Large intestine (tissue), 12 donors: ENCODE measurements at places on chromosomes 5 and 9. TPM values are rescaled to one million over a fixed set of nuclear protein-coding genes. Genes with fewer than 3 reads are reported as not detected.

DNA sequence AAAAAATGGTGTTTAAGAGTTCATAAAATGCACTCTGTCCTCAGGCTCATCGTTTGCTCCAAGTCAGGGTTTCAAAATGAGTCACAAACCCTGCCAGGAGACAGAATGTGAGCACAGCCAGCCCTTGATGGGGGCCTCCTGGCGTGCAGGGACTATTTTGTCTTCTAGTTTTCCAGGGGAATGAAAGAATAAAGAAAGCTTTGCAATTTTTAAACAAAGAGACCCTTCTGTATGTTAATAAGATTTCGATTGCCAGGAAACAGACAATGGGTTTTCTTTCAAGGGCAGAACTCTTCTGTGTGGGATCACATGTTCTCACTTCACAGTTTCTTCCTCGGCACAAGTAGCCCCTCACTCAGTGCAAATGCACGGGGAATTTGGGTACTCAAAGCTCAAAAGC lies 121.4 kb upstream of the C6 start:
- DNase-seq: no peak

DNA sequence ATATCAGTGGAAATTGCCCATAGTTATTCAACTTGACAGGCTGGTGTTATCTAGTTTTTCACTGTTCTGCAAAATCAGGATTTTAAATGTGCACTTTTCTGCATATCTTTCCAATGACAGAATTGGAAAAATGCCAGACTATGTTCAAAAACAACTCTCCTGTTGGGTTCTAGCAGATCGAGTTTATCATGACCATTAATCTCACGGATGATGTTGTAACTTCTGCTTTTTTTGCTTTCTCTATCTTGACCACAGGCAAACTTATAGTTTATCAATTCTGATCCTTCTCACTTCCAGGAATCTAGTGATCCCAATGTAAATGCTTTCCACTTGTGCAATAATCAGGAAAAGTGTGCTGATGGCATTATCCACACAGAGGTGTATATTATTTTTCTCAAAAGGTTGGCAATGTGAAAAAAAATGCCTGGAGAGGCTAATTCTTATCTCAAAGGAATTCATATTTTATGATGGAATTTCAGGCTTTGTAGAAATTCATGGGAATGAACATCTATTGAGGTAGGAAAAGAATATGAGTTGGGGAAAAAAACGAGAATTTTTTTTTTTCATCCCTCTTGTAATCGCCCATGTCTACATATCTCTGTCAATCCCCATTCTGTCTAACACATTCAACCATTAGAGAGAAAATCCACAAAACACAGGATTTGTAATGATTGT lies 73.6 kb upstream of the DAB2 start:
- no peak for DNase-seq

Gene GTF2H2
- 39.9 TPM for polyA plus RNA-seq

- no peak for DNase-seq
Measured at GRCh38 chr9:94807556-94807955, 81.1 kb downstream of the AOPEP start.

DNA sequence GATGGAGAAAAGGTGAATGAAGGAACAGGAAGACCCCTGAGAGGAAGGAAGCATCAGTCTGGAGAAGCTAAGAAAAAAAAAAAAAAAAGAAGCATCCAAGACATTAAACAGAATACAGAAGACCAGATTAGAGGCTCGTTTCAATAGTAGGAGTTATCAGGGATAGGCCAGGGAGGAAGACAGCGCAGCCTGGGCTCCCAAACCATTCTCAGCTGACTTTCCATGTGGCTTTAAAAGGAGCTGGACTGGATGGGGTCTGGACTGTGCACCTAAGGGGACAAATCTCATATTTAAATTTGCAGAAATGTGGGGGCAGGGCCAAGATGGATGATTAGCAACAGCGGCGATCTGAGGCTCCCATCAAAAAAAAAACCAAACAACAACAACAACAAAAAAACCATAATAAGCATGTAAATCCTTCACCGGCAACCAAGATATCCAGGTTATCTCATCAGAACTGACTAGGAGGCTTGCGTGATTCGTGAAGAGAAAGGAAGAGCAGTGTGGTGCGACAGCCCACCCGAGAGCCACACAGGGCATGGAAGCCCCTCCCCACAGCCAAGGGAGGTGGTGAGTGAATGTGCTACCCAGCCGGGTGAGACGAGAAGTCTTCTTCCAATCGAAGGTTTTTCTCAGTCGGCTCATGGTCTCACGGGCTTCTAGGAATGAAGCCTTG lies 114.9 kb upstream of the ADAMTS16 start:
- no peak for DNase-seq

GRCh38 chr5:6472792-6473191 lies 24.1 kb downstream of the UBE2QL1 start:
- no peak for DNase-seq

Gene FOXD4L4
- 0.03 TPM for polyA plus RNA-seq

GRCh38 chr5:43561356-43561755 lies 4.5 kb upstream of the PAIP1 start:
- DNase-seq: no peak

- peak; percentile 38 for DNase-seq
Measured at GRCh38 chr9:96317335-96317980, 15.5 kb upstream of the HSD17B3 start.

GRCh38 chr9:27065288-27065687 lies 43.7 kb upstream of the TEK start:
- no peak for DNase-seq

GRCh38 chr5:144467792-144468191 lies 297.1 kb downstream of the KCTD16 start:
- DNase-seq: peak; percentile 37

Gene SPINK6
- not detected for polyA plus RNA-seq

Gene SLC36A2
- not detected for polyA plus RNA-seq

DNA sequence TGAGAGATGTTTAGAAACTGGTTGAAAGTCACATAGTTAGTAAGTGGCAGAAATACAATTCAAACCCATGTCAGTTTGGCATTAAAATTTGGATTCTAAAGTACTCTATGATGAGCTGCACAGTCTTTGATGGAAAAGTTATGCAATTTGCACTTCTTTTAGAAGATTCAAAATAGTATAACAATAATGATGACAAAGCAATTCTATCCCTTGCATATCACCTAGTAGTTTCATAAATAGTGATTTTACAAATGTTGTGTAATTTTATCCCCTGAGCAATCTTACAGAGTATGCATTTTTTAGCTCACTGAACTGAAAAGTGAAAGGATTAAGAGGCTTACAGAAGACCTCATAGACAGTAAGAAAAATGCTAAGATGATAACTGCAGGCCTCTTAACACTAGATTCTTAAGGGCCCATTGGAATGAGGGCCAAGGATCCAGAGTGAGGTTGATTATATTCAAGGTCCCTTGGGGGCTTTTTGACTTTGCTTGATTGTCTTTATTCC lies 3.7 kb downstream of the C5orf46 start:
- DNase-seq: no peak

Gene LMX1B
- polyA plus RNA-seq: 0.96 TPM

Gene CATSPER3
- 1.4 TPM for polyA plus RNA-seq

DNA sequence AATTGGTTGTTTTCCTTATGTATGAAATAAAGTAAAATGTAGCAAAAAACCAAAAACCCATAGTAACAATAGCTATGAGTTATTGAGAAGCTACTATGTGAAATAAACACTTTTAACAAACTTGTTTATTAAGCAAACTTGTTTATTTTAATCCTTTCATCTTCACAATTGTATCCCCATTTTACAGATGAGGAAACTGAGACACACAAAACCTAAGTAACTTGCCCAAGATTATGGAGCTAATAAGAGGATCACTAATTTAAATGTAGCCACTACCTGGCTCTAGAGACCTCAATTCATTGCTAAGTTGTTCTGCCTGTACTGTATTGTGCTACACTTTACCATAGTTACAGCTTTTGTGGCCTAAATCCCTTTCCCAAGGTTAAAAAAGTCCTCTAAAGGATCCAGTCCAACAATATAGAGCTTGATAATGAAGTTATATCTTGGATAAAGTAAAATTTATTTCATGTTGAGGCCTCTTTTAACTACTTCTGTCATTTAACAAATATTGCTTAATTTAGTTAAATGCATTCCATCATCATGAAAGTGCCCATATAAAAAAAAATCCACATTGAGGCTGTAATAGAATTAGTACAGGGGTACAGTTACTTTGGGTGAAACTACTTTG lies 22.1 kb downstream of the HOMER1 start:
- DNase-seq: no peak

- DNase-seq: no peak
Measured at GRCh38 chr9:22165144-22165543, 156.0 kb upstream of the CDKN2B start.
